H4 (cell line): ENCODE measurements at places on chromosomes 11 and 22.
A peak's percentile ranks its signal among the peaks of the same experiment; 100 is the strongest.

GRCh38 chr11:47987781-47988180 is 7.4 kb downstream of the PTPRJ start:
- no peak for DNase-seq

DNA sequence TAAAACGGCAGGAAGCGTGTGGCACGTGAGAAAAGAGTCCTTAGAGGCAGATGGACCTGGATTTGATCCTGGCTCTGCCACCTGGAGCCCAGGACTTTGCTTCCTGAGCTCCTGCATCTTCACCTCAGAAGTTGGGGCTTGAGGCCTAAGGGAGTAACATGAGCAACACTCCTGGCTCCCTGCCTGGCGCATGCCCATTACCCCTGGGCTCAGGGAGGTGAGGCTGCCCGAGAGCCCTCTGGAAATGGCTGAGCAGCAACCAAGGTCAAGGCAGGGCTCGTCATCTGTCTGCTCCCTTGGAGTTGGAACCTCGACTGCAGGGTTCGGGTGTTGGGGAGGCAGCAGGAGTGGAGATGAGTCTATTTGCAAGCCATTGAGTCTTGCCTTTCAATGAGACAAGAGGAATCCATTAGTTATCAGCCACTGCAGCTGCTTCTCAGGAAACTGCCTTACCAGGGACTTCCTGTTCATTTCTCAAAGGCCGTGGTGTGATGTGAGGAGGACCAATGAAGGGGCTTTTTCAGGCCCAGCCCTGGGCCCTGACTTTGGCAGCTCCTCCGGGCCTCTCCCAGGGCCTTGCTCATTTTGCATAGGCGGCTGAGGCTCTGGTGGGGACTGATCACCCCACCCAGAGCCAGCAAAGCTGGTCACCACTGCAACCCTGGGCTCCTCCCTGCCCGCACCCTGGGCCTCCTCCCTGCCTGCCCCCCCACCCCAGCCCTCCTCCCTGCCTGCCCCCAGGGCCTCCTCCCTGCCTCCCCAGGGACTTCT is 6.4 kb downstream of the FADS2 start:
- DNase-seq: peak; percentile 29

GRCh38 chr11:41999066-41999465 is 539.6 kb upstream of the LRRC4C start:
- DNase-seq: no peak

GRCh38 chr11:73318501-73319011 is 10.5 kb downstream of the ARHGEF17 start:
- DNase-seq: no peak

GRCh38 chr11:14242733-14243132 is 116.2 kb downstream of the RRAS2 start:
- no peak for DNase-seq

DNA sequence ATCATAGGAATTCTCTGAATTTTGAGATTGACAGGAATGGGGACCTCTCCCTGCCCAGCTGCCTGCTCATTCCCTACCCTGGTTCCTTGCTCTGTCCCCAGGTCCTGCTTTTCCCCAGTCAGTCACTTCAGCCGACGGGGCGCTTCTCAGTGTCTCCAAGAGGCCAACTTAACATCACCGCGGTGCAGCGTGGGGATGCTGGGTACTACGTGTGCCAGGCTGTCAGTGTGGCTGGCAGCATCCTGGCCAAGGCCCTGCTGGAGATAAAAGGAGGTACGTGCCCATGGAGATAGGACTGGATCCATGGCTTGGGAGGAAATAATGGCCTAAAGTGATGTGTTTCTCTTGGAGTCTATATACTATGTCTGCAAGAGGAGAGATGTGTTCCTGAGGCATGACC is 7.0 kb downstream of the ROBO3 start:
- no peak for DNase-seq

DNA sequence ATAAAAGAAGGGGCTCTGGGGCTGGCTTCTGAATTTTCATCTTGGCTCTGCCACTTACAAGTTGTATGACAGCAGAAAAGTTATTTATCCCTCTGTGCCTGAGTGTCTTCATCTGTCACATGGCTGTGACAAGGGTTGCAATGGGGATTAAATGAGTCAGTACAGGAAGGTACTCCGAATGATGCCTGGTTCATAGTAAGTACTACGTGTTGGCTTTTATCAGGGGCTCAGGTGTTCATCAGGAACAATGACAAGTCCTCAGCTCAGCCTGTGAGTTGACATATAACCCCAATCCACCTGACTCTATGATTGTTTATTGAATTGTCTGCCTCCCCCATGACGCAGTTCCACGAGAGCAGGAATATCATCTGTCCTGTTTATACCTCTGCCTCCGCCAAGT is 45.7 kb downstream of the PAMR1 start:
- no peak for DNase-seq

GRCh38 chr22:29456211-29456671 is 17.9 kb downstream of the RFPL1 start:
- DNase-seq: no peak

GRCh38 chr11:5891216-5891800 is 1.7 kb upstream of the OR52E5 start:
- peak; percentile 25 for DNase-seq

DNA sequence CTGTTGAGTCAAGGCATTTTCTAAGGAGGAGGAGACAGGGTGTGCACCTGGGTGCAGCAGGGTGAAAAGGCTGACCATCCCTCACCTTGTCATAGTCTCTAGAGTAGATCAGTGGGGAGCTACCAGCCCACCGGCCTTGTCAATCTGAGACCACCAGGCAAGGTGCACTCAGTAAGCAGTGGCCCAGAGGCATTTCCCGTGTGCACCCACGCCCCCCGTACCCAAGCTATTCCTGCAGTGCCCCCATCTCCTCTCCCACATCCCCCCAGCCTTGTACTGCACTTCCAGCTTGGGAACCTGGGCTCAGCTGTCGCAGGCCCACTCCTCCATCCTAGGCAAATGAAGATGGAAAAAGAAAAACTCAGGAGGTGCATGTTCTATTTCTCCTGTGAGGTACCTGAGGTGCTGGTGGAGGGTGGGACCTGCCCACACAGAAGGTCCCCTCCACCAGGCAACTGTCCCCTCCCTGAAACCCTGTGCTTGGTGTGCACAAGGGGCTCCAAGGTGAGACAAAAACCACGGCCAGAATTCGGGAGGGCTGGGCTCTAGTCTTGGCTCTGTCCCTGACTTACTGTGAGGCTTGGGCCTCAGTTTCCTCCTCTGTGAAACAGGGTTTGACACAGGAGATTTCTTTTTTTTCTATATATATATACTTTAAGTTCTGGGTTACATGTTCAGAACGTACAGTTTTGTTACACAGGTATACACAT is 8.4 kb downstream of the P2RY2 start:
- no peak for DNase-seq

GRCh38 chr22:50498322-50498890 is 9.1 kb downstream of the LMF2 start:
- DNase-seq: peak; percentile 53

DNA sequence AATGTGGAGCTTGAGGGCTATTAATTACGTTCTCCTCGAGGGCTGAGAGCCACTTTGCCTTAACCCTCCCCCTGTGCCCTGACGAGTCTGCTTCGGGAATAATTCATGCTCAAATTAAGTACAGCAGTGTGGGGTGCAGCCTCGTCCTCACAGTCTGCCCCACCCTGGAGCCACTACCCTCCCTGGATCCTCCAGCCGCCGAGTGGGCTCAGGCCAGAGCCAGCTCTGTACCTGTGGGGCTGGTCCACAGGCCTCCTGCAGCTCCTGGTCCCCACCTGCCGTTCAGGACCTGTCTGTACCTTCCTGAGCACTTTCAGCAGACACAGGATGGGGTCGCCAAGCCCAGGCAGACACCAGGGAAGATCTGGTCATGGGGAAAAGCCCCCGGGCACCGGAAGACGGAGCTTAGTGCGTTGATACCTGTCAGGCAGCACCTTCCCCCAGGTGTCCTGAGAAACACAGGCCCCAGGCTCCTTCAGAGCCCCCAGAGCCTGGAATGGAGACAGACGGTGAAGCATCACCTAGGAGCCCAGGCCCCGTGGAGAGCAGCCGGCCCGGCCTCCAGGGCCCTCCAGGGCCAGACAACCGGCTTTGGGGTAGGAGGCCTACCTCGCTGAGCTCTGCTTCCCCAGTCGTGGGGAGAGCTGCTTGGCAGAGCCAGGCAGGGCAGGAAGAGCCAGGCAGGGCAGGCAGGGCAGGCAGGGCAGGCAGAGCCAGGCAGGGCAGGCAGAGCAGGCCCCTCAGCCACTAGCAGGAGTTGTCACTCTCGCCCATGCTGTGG is 9.7 kb downstream of the TSPAN32 start:
- DNase-seq: no peak

DNA sequence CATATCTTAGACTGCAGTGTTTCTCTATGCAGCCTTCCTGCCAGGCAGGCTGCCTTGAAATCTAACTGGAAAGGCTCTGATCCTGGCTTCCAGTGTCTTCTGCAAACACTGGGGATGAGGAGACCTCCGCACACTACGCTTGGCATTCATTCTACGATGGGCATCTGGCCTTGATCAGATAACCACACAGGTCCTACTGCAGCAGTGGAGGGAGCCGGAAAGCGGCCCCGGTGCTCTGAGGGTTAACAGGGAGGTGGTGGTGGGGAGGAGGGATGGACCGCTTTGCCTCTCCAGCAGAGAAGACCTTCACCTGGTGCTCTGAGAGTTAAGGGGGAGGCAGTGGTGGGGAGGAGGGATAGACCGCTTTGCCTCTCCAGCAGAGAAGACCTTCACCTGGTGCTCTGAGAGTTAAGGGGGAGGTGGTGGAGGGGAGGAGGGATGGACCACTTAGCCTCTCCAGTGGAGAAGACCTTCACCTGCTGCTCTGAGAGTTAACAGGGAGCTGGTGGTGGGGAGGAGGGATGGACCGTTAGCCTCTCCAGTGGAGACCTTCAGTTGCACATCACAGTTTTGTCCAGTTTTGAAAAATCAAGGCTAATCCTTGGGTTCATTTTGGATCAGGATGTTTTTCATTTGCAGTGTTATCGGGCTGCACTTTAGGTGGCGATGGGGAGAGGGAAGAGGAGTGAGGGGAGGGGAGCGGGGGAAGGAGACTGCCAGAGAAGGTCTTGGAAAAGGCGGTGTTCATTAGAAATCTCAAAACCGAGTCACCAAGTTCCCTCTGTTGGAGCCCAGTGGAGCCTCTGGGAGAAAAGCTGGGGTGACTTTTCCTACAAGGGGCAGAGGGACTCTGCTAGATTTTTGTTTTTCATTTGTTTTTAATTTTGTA is 5.6 kb downstream of the GAL start:
- no peak for DNase-seq

- DNase-seq: no peak
These were observed 5.6 kb downstream of the JHY start for GRCh38 chr11:122888162-122888561.

- DNase-seq: no peak
These were observed 1117.7 kb downstream of the BRD1 start for GRCh38 chr22:48709976-48710375.

GRCh38 chr11:104073950-104074705 is 37.7 kb downstream of the DDI1 start:
- DNase-seq: peak; percentile 18

GRCh38 chr22:37747080-37747714 is 50.3 kb downstream of the TRIOBP start:
- peak; percentile 35 for DNase-seq

- DNase-seq: no peak
These were observed 1.6 kb downstream of the KCNK4 start for GRCh38 chr11:64292460-64293254.

DNA sequence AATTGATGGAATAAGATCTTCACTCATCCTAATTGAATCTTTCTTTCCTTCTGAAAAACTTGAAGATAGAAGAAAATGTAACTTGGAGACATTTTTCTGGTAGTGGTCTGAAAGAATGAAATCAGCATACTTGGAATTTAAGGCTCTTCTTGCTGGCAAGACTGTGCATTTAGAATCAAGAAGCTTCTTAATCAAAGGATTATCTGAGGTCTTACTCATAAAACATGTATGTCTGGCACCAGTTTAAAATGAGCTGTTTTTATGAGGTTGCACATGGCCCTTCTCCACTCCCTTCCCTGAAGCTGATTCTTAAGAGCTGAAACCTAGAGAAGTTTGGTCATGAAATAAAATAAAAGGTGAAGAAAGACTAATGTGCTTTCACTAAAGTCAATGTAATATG is 77.3 kb downstream of the ARHGEF12 start:
- no peak for DNase-seq

GRCh38 chr11:117316197-117316961 is at the start of gene BACE1:
Gene BACE1 (minus strand): TSS chr11:117316256. CDS start chr11:117315795, 461 bp downstream.
- DNase-seq: peak; percentile 80

GRCh38 chr22:48103126-48103875 is 1340.9 kb downstream of the TBC1D22A start:
- DNase-seq: no peak

- no peak for DNase-seq
These were observed 14.7 kb downstream of the LINC01488 start for GRCh38 chr11:69496202-69496557.

DNA sequence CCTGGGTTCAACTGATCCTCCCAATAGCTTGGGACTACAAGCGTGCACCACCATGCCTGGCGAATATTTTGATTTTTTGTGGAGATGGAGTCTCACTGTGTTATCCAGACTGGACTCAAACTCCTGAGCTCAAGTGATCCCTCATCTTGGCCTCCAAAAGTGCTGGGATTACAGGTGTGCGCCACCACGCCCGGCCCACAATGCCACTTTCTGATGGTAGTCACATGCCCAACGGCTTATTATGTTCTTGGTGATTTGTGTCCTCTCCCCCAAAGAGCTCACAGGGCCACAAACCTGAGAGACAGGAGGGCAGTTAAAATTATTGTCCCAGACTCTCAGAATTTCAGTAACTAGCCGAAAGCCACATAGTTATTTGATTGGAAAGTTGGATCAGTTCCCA is 9.6 kb downstream of the GRIK4 start:
- DNase-seq: no peak

GRCh38 chr11:15663777-15664218 is 549.1 kb downstream of the INSC start:
- DNase-seq: peak; percentile 61

GRCh38 chr11:118438314-118438931 is 2.1 kb downstream of the KMT2A start:
- peak; percentile 64 for DNase-seq

DNA sequence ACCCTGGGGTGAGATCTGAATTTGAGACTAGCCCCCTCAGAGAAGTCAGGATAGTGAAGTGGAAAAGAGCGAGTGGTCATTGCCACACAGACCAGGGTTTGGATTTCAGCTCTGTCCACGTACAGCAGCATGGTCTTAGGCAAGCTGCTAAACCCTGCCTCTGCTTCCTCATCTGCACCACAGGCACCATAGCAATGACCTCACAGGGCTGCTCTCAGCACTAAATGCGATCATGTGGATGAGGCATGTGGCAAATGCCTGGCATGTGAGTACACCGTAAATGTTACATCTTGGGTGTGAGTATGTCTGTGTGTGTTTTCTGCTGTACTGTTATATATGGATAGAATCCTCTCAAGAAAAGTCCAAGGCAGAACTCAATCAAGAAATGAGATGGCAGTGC is 15.8 kb downstream of the NAV2 start:
- DNase-seq: no peak

- DNase-seq: peak; percentile 78
These were observed 1.7 kb downstream of the YAP1 start for GRCh38 chr11:102111787-102112508.

DNA sequence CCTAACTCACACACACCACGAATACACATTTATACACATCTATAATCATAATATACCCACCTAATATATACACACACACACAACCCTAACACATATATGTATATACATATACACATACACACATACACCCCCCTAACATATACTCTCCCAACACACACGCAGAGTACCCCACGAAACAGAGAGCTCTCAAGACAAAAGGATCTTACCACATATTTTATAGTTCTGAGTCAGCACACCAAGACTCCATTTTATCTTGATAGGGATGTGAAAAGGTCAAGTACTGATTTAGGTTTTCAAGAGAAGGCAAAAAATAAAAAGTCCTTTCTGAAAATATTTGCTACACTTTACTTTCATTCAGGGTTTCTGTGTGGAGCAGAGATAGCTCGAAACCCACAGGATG is 1207.2 kb downstream of the LRRC4C start:
- DNase-seq: peak; percentile 25
